Left ventricle myocardium inferior (tissue), 1 donor: ENCODE measurements at places on chromosomes 13 and 19.
A peak's percentile ranks its signal among the peaks of the same experiment; 100 is the strongest.

DNA sequence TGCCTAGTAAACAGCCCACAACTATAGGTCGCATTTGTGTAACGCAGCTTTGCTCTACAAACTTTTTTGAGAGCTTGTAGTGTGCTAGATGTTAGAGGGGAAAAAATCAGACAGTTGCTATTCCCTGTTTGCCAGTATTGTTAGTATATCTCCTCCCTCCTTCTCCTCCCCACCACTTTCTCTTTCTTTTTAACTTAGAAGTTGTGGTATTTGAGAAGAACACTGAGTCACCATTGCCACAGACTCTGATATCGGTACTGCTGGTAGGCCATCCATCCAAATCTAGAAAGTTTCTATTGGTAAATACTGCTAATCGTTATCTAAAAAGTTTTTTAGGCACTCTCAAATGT, 666 bp downstream of the POMP start:
- DNase-seq, result no peak

DNA sequence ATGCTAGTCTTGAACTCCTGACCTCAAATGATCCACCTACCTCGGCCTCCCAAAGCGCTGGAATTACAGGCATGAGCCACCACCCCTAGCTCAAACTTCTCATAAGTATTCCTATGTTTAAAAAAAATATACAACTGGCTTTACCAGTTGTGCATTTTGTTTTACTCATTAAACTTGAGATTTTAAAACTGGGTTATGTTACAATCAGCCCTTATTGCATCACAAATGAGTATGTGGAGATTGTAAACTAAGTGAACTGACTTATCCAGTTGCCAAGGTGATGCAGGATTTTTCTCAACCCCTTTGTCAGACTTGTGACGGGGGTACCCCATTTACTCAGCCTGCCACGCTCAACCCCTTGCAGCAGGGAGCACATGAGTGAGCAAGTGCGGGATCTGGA, 14.4 kb upstream of the GTF2F2 start:
- DNase-seq, result no peak

DNA sequence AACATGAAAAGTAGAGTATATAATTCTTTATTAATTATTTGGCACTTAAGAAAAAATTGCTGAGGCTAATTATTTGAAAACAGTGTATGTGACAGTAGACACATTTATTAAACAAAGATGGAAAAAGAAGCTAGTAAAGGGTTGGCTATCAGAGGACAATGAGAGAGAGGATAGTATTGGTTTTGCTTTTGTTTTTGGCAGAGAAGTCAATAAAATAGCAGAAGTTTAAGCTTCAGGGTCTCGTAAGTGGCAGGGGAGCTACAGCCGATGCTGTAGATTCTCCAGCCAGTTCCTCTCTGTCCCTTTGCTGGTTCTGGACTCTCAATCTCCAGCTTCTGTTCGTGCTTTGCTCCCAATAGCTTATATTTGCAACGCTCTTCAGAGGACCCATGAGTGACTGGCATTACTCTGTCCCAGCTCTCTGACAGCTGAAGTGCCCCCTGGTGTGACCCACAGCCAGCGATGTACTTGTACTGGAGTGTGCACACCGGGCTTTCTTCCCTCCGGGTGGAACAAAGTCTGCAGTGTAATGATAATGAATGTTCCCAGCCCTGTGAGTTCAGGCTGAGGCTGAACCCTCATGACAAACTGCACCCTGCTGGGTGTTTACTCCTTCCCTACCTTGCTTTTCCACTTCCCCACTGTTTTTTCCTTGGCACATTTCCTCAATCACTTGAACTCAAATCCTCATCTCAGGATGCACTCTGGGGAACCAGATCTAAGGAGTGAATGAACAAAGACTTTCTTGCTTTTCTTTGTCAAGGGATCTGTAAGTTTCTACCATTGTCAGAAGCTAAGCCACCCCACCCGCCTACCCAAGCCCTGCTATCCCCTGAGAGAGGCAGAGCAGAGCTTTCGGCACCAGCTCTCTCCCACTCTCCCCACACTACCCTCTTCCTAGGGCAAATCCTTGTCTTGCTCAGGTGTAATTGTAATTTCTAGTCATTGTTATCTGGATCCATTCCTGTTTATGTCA, 254.8 kb downstream of the LHFPL6 start:
- peak; percentile 63 for DNase-seq

GRCh38 chr19:755063-755462, 4.2 kb downstream of the MISP start:
- no peak for DNase-seq

GRCh38 chr13:66074018-66074615, 1156.0 kb downstream of the PCDH9 start:
- DNase-seq, result no peak

GRCh38 chr13:48214519-48215121, 18.4 kb upstream of the ITM2B start:
- no peak for DNase-seq
